H4 (cell line): ENCODE measurements at places on chromosomes 13 and 19.

- DNase-seq = no peak
Observed at GRCh38 chr13:67090856-67091255, 139.3 kb downstream of the PCDH9 start.

DNA sequence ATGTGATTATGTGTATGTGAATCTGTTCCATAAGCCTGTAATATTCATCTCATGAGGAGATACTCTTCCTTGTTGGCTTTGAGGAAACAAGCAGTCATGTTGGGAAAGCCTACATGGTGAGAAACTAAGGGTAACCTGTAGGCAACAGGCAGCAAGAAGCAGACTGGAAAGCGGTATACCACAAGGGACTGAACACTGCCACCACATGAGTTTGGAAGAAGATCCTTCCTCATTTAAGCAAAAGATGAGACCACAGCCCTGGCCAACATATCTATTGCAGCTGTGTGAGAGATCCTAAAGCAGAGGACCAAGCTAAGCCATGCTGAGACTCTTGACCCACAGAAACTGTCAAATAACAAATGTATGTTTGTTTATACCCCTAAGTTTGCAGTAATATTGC is 134.8 kb downstream of the B3GLCT start:
- no peak for DNase-seq

DNA sequence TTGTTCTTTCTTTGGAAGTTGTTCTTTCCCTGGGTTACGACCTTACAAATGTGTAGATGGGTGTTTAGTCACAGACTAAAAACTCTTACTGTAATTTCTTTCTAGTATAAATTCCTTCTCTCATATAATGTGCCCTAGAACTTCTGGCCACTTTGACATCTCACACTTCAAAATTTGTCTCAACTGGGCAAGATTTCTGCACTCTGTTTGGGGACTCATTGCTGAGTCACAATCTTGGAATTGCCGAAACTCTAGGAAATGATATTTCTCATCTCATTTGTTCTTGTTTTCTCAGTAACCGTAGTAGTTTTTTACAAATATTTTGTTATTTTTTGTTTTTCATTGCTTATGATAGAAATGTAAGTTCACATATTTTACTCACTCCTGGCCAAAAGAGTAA is 2523.2 kb upstream of the PCDH20 start:
- no peak for DNase-seq

GRCh38 chr19:42378225-42379215 is 11.6 kb downstream of the CNFN start:
- DNase-seq = no peak

DNA sequence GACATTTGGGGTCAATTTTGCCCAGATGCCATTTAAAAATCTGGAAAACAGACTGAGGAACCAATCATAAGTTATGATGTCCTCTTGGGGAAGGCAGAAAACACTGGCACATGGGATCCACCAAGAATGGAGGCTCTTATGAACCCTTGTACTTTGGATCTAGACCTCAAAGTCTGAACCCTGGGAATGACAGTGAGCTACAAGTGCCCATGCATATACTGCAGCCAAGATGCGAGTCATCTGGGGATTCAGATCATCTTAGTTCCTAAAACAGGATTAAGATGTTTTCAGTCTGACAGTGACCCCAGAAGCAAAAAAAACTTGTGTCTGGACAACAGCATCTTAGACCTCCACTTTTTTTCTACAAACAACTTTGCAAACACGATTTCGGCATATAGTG is 100.2 kb upstream of the SIAH3 start:
- DNase-seq = no peak

GRCh38 chr13:113802761-113803160 is 43.7 kb downstream of the TMEM255B start:
- no peak for DNase-seq

DNA sequence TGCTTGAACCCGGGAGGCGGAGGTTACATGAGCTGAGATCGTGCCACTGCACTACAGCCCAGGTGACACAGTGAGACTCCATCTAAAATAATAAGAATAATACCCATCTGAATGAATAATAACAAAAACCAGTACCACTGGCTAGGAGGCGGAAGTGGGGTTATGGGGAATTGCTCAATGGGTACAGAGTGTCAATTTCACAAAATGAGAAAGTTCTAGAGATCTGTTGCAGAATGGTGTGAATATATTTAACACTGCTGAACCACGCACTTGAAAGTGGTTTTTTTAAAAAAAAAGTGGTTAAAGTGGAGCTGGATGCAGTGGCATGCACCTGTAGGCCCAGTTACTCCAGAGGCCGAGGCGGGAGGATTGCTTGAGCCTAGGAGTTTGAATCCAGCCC is 18.5 kb downstream of the KLF2 start:
- DNase-seq = no peak

- peak; percentile 99 for DNase-seq
Observed at GRCh38 chr19:51367565-51368365, 1.0 kb downstream of the CLDND2 start.

DNA sequence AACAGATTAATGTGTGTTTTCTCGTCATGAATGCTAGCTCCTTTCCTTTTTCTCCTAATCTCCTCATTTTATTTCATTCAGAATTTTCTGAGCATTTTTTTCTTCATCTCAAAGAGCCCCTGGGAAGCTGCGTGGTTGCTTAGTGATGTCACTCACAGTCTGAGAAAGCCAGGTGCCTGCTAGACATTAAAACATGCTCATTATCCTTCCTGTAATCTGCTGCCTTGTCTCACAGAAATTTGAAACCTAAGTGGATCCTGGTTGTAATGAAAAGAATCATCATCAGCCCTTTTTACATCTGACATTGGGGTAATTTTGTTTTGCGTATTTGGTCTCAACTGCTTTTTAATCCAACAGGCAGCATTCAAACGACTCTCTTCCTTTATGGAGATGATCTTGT is 108.2 kb upstream of the RNF113B start:
- DNase-seq = no peak

DNA sequence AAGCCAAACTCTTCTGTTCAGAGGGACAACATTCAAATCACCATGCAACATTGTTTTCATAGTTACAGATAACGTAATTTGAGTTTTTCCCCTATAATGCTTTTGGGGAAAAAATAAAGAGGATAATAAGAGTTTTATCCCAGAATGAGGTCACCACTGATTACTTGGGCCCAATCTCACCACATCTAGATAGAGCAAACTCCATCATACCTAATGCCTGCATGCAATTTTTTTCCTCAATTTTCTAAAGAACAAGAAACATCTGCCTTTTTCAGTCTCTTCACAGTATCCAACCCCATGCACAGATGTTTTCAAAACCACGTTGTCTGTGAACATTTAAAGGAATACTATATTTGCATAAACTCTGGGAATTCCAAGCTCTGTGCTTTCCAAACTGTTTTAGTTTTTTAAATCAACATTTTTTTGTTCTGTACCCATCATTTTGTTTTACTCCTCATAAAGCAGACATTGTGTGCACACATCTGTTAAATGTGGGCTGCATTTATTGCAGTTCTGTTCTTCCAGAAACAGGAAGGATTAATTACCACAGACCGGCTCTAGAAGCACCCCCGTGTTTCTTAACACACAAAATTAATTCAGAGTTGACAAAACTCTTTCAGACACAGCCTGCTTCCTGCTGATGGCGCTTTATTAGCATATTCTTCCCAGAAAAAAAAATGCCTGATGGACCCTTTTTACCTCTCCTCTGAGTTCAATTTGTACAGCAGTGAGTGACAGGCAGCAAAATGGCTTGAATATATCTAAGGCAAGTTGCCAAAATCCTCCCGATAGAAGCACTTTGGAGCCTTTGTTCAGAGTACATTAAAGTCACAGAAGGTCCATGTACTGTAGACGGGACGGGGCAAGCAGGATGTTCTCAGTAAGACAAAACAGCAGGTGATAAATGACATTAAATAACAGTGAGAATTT is 1171.9 kb downstream of the EFNB2 start:
- DNase-seq = no peak

DNA sequence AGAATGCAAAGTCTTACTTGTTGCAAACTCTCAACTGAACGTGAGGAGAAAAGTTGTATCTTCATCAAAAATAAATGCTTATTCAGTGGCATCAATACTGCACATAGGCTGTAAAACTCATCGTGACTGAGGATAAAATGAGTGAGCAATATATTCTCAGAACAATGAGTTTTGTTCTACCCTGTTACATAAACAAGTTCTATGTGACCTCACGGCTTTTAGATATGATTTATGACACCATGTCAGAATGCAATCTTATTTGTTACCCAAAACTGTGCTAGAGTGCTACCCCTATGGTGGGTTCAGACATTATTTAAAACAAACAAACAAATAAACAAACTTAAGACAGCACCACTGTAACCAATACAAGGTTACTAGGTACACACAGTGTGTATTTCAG is 55.4 kb downstream of the FOXO1 start:
- DNase-seq = no peak

DNA sequence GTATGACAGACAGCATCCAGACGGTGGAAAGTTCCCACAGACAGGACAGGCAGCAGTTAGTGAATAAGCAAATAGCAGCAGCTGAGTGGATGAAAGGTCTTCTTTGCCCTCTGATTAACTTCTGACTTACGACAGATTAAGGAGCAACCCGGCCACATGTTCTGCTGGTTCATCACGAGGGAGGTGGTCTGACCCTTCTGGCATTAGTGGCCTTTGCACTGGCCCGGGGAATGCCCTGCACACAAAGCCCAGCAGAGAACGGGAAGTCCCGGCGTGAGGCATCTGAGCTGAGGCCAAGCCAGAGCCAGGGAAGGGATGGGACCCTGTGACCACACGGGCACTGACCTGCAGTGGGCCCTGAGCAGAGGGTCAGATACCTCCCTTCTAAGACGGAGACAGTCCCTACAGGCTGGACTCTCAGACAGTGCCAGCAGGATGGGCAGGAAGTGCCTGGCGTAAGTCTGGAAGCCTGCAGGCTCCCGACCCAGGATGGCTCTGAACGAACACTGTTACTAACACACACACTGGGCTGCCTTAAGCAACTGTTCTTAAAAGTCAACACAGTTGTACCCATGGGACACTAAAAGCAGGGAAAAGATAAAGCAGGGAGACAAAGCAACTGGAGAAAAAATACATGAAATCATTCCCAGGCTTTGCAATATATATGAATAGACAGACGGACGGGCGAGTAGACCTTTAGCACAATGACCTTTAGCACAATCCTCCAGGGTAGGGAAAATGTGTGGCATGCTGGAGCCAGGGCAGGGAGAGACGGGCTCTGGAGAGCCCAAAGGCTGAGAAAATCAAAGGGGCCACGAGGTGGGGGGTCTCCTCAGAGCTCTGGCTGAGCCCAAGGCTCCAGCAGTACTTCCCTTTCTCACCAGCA is 6.3 kb downstream of the C19orf12 start:
- no peak for DNase-seq

GRCh38 chr13:48078251-48078656 is 16.6 kb downstream of the MED4 start:
- DNase-seq = peak; percentile 19

- DNase-seq = no peak
Observed at GRCh38 chr13:76991432-76991795, 467 bp upstream of the CLN5 start.

DNA sequence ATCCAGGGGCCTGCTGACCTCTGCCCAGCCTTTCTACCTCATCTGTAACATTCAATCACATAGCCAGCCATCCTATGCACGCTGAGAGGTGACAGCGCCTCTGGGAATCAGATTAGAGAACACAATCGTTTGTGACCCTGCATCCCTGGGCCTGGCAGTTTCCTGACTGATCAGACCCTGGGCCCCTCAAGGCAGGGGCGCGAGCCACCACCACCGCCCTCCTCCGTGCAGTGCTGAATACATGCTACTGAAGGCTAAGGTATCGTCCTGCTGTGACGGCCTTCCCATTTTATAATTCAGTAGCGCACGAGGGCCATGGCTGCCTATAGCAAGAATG is 1.3 kb downstream of the TMTC4 start:
- DNase-seq = no peak

GRCh38 chr19:9078651-9079050 is 8.2 kb upstream of the OR1M1 start:
- DNase-seq = no peak

DNA sequence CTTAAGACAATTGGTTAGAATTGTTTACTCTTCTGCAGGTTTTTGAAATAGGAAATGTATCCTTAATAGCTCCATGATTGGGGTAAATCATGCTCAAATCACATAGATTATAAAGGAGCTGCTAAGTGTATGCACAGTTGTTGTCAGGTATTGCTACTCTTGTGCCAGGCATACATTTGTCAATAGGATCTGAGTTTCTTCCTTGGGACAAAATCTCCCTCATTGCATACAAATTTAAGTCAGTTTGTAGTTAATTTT is 109.3 kb upstream of the MLNR start:
- no peak for DNase-seq

DNA sequence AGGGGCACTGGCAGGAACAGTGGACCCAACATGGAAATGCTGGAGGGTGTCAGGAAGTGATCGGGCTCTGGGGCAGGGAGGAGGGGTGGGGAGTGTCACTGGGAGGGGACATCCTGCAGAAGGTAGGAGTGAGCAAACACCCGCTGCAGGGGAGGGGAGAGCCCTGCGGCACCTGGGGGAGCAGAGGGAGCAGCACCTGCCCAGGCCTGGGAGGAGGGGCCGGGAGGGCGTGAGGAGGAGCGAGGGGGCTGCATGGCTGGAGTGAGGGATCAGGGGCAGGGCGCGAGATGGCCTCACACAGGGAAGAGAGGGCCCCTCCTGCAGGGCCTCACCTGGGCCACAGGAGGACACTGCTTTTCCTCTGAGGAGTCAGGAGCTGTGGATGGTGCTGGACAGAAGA is 4.1 kb downstream of the KLK2 start:
- no peak for DNase-seq

GRCh38 chr13:51998723-51999509 is 12.3 kb downstream of the ATP7B start:
- no peak for DNase-seq

DNA sequence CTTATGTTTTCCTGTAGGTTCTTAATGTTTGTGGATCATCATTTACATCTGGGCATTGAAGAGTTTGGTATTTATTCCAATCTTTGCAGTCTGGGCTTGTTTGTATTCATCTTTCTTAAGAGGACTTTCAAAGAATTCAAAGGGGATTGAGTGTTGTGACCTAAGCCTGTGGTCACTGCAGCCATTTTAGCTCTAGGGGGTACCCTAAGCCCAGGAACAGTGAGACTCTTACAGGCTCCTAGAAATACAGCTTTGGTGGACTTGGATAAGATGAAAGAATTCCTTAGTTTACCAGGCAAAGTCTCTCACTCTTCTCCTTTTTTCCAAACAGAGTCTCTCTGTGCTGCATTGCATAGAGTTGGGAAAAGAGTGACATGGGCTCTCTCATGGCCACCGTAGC is 2539.0 kb upstream of the PCDH20 start:
- DNase-seq = no peak

DNA sequence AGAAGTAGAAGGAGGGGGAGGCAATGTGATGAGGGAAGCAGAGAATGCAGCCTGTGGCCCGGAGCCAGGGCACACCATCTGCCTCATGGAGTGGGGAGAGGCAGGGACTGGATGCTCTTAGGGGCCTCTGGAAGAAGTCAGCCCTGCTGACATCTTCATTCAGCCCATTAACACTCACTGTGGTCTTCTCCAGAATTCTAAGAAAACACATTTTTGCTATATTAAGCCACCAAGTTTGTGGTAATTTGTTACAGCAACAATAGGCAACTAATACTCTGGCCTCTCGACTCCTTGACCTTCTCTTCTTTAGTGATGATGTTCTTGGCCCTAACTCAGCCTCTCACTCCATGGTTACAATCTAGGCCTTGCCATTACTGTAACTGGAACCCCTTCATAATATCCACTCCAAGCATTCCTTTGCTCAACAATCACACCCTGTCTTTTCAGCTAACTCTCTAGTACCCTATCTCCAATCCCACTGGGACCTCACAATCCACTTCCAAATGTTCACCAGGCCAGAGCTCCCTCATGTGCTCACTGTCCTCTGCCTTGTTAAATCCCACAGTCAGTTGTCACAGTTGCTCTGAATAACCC is 98.5 kb downstream of the MIPEP start:
- DNase-seq = no peak
